ENCODE measurements at places on chromosomes 7 and 10.

- H3K36me3 ChIP-seq: no peaks in the 10 kb centered on the region
- H3K4me1 ChIP-seq: no peaks in the 10 kb centered on the region
- H3K27me3 ChIP-seq: no peaks in the 10 kb centered on the region
- H3K4me3 ChIP-seq: no peak overlapping the region
- DNase-seq: no peak
- no peak overlapping the region for H3K27ac ChIP-seq
Observed at GRCh38 chr10:17427666-17428350, 26.6 kb downstream of the ST8SIA6 start.

DNA sequence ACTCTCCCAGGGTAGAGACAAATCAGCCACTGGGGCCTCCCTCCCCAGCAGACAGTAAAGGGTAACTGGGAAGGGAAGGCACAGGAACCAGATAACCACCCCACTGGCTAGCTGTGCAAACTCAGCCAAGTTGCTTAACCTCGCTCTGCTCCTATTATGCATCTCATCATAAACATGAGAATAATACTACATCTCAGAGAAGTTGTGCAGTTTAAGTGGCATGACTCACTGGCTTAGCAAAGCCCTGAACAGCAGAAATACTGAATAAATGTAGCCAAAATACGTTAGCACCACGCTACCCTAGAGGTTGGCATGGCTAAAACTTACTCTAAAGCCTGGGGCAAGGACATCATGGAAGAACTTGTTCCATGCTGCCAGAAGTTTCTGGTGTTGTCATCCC is 128.1 kb upstream of the ANK3 start:
- DNase-seq: no peak
- H3K36me3 ChIP-seq: no peaks in the 10 kb centered on the region
- H3K4me3 ChIP-seq: no peak overlapping the region

DNA sequence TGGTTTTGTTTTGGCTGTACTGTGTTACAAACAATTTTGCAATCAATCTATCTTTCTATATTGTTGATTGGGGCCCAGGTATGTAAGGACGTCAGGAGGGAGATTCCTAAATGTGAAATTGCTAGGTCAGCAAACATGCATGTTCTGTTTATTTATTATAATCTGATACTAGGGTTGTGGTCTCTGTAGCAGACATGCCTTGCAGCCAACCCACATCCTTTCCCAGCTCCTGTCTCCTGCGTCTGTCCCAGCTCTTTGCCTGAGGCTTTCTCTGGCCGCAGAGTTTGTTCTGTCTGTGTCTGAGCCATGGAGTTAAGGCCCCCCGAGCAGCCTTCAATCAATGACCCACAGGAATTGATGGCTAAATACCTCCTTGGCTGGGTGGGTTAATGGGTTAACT is 124.0 kb upstream of the ZEB1 start:
- H3K27me3 ChIP-seq: no peaks in the 10 kb centered on the region
- peaks cover 10% of the 10 kb centered on the region for H3K4me1 ChIP-seq
- H3K27ac ChIP-seq: no peak overlapping the region
- H3K36me3 ChIP-seq: no peaks in the 10 kb centered on the region
- peak; percentile 55 for DNase-seq
- no peak overlapping the region for H3K4me3 ChIP-seq

DNA sequence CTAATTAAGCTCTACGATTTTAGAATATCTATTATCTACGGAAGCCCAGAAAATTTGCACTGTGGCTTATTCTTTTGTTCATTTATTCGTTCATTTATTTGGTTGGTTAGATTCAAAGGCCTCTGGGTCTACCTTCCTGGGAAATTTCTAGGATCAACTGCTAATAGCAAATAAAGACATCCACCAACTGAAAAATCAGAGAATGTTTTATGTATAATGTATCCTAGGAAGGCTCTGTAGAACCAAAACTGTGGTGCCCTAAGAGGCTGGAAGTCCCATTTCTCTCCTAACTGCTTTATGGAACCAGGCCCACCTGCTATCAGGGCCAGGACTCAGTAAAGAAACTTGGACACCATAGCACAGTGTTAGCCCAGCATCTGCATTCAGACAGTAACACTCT is 923.4 kb upstream of the AUTS2 start:
- 0 out of 2 replicates have a peak, but pooled peaks cover 2% of the 10 kb centered on the region for H3K27me3 ChIP-seq
- H3K4me1 ChIP-seq: no peaks in the 10 kb centered on the region
- no peak for DNase-seq
- H3K27ac ChIP-seq: no peak overlapping the region
- H3K36me3 ChIP-seq: no peaks in the 10 kb centered on the region
- no peak overlapping the region for H3K4me3 ChIP-seq

- peaks cover 13% of the 10 kb centered on the region for H3K4me1 ChIP-seq
- H3K36me3 ChIP-seq: no peaks in the 10 kb centered on the region
- no peak overlapping the region for H3K4me3 ChIP-seq
- no peak for DNase-seq
Observed at GRCh38 chr7:91947948-91948347, 7.3 kb downstream of the AKAP9 start.

DNA sequence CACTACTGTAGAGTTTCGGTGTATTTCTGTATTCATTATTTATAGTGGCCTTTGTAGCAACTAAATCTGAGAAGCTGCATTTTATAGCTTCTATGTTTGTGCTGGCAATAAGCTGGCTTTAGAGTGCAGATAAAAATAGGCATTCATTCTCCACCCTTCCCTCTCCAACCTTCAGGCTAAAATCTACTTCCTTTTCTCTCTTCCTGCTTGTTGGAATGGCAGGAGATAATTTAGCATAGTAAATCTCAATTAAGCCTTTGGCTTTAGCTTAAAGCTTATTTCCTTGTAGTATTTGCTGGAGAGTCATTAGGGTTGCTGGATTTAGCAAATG is 58.5 kb downstream of the CPVL start:
- no peaks in the 10 kb centered on the region for H3K27me3 ChIP-seq
- no peaks in the 10 kb centered on the region for H3K36me3 ChIP-seq
- H3K4me1 ChIP-seq: peaks cover 13% of the 10 kb centered on the region
- DNase-seq: no peak

GRCh38 chr7:144144426-144144825 is 21.4 kb downstream of the OR2A14 start:
- no peaks in the 10 kb centered on the region for H3K36me3 ChIP-seq
- no peak overlapping the region for H3K4me3 ChIP-seq
- DNase-seq: no peak
- no peak overlapping the region for H3K27ac ChIP-seq
- no peaks in the 10 kb centered on the region for H3K4me1 ChIP-seq
- no peaks in the 10 kb centered on the region for H3K27me3 ChIP-seq
